ENCODE measurements at places on chromosomes 2 and 18.

DNA sequence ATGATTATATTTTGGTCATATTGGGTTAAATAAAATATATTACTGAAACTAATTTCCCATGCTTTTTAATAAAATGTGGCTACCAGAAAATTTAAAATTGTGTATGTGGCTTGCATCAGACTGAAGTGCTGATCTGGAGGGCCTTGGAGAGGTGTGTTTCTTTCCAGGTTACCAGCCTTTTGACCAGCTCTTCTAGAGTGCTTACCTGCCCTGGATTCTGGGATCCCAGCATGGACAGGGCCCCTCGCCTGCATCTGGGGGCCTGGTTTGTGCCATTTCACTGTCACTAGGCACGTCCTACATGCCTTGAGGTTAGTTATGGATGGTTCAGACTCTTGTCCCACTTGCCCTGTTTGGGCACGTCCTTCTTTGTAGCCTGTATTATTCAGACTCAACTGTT is 10.5 kb downstream of the RNF144A start:
- DNase-seq = no peak

DNA sequence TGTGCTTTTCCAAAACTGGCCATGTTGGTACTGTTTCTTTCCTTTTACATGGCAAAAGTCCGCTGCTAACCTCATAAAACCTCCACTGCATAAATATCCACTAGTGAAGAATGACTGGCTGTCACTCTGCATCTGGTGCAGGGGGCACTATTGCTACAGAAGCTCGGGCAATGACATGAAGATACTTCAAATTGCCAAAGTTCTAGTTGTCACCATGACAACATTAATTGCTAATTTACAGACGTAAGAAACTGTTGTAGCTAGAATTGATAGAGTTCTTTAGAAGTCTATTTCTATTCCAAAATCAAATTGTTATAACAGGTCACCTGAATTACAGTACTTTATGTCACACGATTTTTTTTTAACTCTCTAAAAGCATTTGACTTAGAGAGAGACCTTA is 845 bp downstream of the CFAP210 start:
- DNase-seq = no peak

GRCh38 chr2:233062946-233063268 is 2.8 kb downstream of the INPP5D start:
- DNase-seq = no peak

DNA sequence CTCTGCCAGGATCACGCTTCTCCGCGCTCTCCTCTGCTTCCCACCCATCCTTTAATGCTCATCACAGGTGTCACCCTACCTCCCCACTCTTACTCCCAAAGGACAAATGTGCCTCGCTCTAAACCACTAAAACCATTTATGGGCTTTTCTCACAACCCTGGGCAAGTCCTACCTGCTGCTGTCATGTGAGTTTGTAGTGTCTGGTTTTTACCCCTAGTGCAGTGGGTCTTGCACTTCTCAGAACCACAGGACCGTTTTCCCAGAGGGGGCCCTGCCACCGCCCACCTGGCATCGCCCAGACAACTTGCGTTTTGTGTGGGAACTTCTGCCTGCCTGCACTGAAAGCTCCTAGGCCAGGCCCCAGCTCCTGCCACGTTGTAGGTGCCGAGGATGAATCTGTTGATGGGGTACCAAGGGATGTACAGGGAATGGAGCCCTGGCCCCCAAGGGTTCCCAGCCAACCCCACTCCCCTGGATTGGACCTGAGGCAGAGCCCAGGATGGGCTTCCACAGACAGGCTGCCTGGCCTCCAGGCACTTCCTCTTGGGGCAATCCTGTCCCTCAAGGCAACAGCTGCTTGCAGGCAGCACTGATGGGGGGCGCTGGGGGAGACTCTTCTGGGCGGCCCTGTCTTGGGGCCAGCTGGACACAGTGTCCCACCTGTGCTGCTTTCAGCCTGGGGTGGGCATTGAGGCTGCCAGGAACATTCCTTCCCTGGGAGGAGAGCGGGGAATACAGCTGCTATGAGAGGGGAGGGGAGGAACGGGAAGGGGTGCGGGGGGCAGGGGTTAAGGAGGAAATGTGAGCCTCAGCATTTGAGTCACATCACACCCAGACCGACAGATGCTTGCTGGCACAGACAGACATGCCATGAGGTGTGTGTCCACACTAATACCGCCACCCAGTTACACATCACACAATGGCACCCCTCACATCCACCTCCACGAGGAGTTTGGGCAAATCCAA is 176.3 kb downstream of the ZFP36L2 start:
- no peak for DNase-seq

DNA sequence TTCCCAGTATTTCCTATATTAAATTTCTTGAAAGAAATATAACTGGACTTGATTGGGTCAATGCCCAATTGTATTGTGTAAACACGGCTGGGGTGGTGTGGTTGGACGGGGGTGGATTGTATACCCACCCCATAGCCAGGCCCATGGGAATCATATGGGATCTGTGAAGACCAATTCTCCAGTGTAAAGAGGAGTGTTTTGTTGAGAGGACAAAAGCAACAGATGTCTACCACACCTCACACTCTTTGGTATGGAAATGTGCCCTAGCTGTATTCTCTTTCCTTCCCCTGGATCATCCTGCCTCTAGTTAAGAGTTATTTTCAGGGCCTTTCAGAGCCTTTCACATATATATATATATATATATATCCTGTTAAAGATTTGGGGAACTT is 57.5 kb upstream of the TGIF1 start:
- no peak for DNase-seq

- no peak for DNase-seq
Measured at GRCh38 chr18:3066341-3067110, 53.6 kb upstream of the LPIN2 start.

DNA sequence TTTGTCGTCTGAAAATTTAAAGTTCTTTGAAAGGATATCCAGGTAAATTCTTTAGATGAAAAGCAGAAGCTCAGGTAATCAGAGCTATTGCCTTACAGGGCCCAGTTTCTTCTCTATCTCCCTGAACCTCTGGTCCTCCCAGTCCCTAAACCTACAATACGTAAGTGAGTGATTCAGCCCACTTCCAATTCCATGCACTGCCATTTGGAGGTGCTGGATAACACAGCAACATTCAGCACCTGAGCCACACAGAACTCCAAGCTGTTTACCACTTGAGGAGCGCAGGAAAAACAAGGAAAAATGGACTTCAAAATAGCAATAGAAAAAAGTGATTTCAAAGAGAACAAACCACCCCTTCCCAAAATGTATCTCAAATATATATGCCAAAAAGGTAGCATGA is 105.0 kb upstream of the DNAJC10 start:
- DNase-seq = no peak

GRCh38 chr2:109591206-109591605 is 22.6 kb downstream of the SEPTIN10 start:
- DNase-seq = no peak

GRCh38 chr2:230890646-230891045 is 25.9 kb downstream of the ITM2C start:
- DNase-seq = no peak

All from GM06990 (cell line).